HT1080 (cell line): ENCODE measurements at places on chromosomes 12 and 14.
A peak's percentile ranks its signal among the peaks of the same experiment; 100 is the strongest.

DNA sequence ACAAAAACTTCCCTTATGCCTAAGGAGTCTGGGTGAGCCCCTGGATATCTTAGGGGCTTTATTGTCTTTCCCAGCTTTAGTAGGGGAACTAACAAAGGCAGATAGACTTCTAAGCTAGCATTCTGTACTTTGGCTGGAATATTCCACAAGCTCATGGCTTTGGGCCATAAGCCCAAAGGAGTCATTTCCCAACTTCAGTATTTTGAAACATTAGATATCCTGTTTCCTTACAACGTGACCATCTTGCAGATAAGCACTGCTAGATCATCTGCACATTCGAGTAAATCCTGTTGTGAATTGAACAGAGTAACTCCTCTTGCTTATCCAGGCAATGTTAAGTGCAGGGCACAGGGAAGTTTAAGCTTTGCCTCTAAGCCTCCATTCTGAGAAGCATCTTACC, 70.6 kb upstream of the ACTN1 start:
- peak; percentile 59 for DNase-seq

DNA sequence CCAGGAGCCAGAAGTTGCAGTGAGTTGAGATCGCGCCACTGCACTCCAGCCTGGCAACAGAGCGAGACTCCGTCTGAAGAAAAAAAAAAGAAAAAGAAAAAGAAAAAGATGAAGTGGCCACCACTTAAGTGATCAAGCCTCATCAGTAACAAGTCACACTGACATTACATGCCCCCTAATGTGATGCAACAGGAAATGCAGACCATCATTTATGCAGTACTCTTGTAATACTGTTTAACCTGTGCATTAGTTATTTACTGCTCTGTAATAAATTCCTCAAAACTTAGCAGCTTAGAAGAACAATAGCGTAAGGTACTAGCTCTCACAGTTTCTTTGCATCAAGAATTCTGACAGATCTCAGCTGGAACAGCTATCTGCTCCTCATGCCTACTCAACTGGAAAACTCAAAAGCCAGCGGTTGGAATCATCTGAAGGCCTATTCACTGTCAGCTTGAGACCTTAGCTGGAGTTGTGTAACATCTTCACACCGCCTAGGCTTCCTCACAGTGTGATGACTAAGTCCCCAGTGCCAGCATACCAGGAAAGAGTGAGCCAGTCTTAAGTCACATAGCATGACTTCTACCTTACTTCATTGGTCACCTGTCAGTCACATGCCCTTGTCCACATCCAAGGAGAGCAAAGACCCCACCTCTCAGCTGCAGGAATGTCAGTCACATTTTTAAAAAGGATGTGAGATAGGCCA, 31.5 kb downstream of the EPS8 start:
- peak; percentile 96 for DNase-seq

DNA sequence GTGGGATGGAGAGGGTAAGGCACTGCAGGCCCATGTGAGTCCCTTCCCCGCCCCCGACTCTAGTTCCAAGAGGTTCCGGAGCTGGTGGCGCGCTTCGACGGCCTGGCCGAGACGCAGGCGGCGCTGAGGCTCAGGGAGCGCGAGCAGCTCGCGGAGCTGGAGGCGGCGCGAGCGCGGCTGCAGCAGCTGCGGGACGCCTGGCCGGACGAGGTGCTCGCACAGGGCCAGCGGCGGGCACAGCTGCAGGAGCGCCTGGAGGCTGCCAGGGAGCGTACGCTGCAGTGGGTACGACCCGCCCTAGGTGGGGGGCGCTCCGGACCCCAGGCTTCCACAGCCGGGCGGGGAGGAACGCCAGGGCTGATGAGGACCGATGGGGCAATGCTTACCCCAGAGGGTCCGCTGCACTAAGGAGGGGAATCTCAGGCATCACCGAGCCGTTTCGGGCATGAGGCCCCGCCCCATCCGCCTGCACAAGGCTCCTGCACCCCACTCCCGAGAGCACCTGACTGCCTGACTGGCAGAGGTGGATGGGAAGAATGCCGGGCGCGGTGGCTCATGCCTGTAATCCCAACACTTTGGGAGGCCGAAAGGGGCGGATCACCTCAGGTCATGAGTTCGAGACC, 4.9 kb downstream of the CFAP73 start:
- DNase-seq: no peak

DNA sequence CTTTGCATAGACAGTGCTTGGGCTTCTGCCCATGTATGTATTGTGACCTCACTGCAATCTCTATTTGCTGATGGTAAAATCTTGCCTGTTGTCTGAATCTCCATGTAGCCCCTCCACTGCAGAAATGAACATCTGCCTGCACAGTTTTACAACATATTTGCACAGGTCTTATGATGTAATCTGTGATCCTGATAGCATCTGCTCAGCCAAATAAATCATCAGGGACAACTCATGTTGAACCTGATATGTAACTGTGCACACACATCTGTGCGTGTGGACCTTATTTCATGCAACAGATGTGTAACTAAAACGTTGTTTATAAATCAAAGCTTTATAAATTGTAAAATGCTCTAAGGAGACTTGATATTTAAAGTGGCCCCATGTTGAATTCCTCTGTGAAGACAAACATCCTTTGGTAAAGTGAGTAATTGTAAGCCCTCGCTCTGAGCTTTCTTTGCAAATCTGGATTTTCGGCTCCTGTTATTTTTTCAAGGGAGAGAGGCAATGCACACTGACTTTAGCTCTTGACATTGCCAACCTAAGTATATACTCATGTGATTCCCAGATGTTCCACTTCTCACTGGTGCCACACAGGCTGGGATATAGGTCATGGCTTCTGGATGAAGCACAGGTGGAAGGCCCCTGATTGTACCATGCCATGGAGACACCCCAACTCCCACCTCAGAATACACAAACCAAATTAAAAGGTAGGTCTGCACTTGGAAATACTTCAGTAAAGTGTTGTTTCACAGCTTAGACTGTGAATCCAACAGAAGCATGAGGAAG, 371.3 kb downstream of the GRIN2B start:
- DNase-seq: no peak

GRCh38 chr14:71416392-71416791, 509.1 kb downstream of the PCNX1 start:
- peak; percentile 39 for DNase-seq

DNA sequence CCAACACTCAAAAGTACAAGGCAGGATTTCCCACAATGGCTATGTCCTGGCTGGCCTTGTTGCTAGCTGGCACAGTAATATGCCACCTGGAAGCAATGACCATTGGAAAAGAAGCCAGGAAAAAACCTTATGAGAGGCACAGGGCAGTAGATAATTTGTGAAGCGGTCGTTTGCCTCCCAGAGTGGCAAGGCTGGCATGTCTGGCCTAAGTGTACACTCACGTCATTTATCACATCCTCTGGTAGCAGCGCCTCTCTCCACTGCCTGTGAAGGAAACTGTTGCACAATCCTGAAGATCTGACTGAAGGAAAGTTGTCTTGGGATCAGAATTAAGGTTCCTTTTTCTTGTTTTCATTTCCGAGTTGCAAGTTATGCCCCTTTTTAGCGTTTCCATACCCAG, 408.5 kb downstream of the ZFP36L1 start:
- no peak for DNase-seq
